ENCODE measurements at places on chromosomes 5 and 9.

GRCh38 chr5:77718934-77719610 is 57.1 kb downstream of the TBCA start:
- no peaks in the 10 kb centered on the region for H3K4me1 ChIP-seq
- no peak for DNase-seq
- no peak overlapping the region for H3K27ac ChIP-seq
- peaks cover 1% of the 10 kb centered on the region for H3K36me3 ChIP-seq

DNA sequence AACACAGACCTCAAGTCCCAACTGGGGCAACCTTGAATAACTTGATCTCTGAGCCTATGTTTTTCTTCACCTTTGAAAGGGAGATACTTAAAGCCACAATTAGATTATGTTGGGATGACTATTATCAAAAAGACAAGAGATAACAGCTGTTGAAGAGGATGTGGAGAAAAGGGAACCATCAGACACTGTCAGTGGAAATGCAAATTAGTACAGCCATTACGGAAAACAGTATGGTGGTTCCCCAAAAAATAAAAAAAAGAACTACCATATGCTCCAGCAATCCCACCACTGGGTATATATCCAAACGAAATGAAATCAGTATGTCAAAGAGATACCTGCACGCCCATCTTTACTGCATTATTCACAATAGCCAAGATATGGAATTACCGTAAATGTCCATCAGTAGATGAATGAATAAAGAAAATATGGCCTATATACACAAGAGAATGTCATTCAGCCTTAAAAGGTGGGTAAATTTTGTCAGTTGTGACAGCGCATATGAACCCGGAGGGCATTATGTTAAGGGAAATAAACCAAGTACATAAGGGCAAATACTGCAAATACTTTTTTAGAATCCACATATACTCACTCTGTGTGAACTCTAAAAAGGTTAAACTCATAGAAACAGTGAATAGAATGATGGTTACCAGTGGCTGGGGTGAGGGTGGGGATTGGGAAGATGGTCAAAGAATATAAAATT is 12.7 kb downstream of the FAT2 start:
- H3K36me3 ChIP-seq = peaks cover 32% of the 10 kb centered on the region
- no peak for DNase-seq
- H3K4me3 ChIP-seq = no peak overlapping the region
- H3K27ac ChIP-seq = peak overlapping the region; percentile 5
- peaks cover 70% of the 10 kb centered on the region for H3K4me1 ChIP-seq

GRCh38 chr5:52757527-52757926 is 30.2 kb upstream of the ITGA1 start:
- H3K4me1 ChIP-seq = no peaks in the 10 kb centered on the region
- H3K27me3 ChIP-seq = no peaks in the 10 kb centered on the region
- H3K36me3 ChIP-seq = no peaks in the 10 kb centered on the region
- no peak overlapping the region for H3K4me3 ChIP-seq

DNA sequence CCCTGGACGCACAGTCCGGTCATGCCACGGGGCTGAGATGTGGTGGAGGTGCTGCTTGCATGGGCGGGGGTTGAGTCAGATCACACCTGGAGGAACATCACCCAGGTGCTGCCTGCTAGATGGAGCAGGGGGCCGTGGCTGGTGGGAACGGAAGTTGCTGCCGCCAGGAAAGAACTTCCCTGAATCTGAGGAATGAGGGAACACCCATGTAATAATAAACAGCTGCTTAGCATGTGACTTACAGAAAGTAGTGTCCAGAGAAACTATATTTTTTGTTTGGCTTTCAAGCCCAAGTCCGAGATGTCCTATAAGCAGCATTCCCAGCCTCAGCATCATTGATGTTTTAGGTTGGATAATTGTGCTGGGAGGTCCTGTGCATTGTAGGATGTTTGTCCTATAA is 27.1 kb upstream of the FAM240B start:
- H3K27me3 ChIP-seq = peaks cover 2% of the 10 kb centered on the region
- no peaks in the 10 kb centered on the region for H3K4me1 ChIP-seq

DNA sequence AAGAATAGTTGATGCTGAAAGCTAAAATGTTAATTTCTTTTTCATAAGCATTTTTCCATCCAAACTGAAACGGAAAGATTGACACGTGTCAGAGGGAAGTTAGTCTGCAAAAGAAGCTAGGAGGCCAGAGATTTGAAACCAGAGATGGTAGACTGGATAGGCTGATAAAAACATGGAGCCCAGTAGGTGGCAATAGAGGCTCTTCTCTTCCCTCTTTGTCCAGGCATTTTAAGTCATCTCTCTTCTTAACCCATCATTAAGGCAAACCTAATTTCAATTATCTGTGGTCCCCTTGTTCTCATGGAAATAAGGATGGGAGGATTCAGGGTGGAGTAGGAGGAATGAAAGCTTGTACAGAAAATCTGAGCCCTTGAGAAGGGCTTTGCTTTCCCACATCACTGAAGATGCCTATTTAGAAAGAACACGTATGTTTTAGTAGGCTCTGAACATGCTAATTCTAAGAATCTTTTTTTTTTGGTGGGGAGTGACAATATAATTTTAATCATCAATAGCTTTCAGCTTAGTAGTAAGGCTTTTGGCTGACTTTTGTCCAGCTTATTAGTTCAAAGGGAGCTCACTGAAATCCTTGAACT is 66.6 kb downstream of the ZNF474 start:
- peaks cover 6% of the 10 kb centered on the region for H3K4me1 ChIP-seq
- H3K27ac ChIP-seq = no peak overlapping the region
- H3K36me3 ChIP-seq = no peaks in the 10 kb centered on the region
- no peak for DNase-seq
- no peak overlapping the region for H3K4me3 ChIP-seq

DNA sequence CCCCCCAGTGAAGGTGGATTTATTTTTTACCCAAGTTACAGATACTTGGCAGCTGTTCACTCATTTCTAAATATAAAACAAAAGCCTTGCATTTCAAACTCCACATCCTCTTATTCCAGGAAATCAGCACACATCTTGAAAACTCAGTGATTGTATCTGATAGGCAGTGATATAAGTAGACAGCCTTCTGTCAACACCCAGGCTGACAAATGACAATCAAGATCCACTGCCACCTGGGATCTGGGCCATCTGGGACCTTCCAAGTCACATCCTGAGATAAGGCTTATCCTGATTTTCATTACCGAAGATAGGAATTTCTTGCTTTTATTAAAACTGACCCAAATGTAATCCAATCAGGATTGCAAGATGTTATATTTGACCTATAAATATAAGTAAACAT is 201.3 kb upstream of the PUM3 start:
- H3K36me3 ChIP-seq = no peaks in the 10 kb centered on the region
- no peak overlapping the region for H3K4me3 ChIP-seq
- no peak overlapping the region for H3K27ac ChIP-seq

DNA sequence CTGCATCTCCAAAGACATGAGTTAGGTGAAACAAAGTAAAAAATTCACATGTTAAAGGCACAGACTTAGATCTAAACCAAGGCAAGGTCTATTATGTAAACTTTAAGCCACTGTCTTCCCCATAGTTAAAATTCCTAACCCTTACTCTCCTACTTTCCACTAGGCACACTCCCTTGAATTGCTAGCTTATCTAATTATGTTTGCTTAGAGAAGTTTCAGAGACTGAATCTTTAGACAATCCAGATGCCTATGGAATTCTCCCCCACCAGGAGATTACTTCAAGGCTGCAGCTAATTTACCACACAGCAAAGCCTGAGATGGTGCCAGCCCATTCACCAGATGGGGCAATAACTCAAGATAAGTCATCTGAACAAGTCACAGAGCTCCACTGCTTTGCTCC is 803.1 kb upstream of the COX7C start:
- no peaks in the 10 kb centered on the region for H3K36me3 ChIP-seq
- no peak for DNase-seq
- H3K4me3 ChIP-seq = no peak overlapping the region
- no peaks in the 10 kb centered on the region for H3K4me1 ChIP-seq
- H3K27ac ChIP-seq = no peak overlapping the region
- no peaks in the 10 kb centered on the region for H3K27me3 ChIP-seq

DNA sequence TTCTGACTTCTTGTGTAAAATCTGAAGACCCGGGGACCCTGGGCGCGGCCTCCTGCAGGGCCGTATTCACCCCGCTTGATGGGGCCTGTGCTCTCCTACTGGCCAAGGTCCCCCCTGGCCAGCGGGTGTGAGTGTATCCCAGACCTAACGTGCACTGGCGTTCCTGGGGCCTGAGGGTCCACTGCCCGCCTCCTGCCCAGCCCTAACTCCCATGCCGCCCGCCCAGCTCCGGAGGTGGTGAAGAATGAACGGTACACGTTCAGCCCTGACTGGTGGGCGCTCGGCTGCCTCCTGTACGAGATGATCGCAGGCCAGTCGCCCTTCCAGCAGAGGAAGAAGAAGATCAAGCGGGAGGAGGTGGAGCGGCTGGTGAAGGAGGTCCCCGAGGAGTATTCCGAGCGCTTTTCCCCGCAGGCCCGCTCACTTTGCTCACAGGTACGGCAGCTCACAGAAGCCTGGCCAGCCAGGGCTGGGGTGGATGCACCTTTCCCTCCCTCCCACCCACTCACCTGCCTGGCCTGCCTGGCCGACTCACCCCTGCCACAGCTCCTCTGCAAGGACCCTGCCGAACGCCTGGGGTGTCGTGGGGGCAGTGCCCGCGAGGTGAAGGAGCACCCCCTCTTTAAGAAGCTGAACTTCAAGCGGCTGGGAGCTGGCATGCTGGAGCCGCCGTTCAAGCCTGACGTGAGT is 9.5 kb downstream of the GRK6 start:
- H3K27ac ChIP-seq = no peak overlapping the region
- no peaks in the 10 kb centered on the region for H3K27me3 ChIP-seq
- no peak for DNase-seq
- H3K4me1 ChIP-seq = peaks cover 41% of the 10 kb centered on the region
- no peak overlapping the region for H3K4me3 ChIP-seq
- H3K36me3 ChIP-seq = peaks cover 54% of the 10 kb centered on the region

DNA sequence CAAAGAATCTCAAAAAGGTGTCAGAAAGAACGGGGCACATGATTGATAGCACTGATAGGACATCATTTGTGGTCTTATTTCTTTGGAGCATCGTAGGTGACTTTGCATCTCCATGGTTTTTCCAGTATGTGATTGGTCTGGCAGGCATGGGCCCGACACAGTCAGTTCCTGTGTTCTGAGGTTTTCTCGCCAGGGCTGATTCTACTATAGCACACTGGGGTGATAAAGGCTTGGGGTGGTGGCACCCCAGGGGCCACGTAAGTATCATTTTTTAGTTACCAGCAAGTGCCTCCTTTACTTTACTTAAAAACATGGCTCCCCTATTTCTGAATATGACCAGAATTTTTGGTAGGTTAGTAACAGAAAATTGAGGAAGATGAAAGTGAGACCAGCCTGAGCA is 202.7 kb downstream of the RFK start:
- H3K36me3 ChIP-seq = no peaks in the 10 kb centered on the region
- DNase-seq = no peak
- no peaks in the 10 kb centered on the region for H3K27me3 ChIP-seq
- no peaks in the 10 kb centered on the region for H3K4me1 ChIP-seq
- no peak overlapping the region for H3K27ac ChIP-seq

- no peaks in the 10 kb centered on the region for H3K27me3 ChIP-seq
- H3K4me3 ChIP-seq = no peak overlapping the region
- no peak for DNase-seq
- no peak overlapping the region for H3K27ac ChIP-seq
- no peaks in the 10 kb centered on the region for H3K4me1 ChIP-seq
Measured at GRCh38 chr9:110426052-110426709, 88.5 kb upstream of the TXNDC8 start.

DNA sequence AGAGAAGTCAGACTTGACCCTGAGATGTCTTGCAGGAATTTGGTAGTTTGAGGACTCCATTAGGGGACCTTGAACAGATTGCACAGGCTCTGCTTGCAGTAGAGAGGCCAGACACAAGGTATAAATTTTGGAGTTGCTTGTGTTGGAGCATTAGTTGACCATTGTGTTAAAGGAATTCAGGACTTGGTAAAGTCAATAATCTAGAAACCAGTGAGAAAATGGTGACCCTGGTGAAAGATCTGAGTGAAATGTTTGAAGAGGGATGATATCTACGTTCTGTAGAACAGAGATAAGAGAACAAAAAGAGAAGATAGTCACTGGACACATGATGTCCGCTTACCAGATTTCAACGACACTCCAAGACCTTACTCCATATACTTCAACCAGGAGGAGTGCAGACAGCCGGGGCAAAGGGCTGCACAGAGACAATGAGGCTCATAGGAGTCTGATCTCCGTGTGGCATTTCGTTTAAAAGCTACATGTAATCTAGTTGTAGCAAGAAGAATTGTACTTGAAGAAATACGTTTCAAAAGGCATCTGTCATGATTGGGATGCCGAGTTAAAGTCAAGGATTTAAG is 13.2 kb downstream of the DNAJC25 start:
- H3K4me1 ChIP-seq = no peaks in the 10 kb centered on the region
- H3K27me3 ChIP-seq = no peaks in the 10 kb centered on the region
- no peak for DNase-seq
- peaks cover 20% of the 10 kb centered on the region for H3K36me3 ChIP-seq

DNA sequence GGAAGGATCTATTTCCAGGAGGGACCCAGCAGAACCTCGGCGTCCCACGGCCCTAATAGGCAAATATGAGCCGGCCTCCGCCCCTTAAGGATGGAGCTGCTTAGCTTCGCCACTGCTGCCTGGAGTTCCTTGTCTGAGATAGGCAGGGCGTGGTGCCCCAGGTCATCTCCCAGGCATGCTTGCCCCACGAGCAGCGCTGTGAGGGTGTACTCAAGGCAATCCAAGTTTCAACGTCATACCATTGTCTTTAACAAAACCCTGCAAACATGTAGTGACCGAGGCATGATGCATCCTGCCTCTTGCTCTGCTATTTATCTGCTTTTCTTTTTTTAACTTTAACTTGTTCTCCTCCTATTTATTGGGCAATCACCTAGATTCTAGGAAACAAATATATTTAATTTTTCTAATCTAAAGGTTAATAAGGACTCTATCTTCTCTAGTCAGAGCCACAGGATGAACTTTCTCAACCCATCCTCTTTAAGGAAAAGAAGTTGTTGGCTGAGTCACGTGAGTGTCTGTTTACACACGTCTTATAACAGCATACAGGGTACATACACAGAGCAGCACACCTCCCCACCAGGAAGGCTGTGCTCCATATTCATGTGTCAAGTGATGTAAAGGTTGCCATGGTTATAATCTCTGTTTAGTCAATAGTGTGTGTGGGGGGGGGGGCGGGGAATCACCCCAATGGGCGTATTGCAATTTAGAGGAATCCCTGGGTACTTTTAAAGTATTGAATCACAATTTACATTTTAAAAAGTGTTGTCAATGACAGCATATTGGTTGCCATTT is 27.3 kb upstream of the ZSWIM6 start:
- no peaks in the 10 kb centered on the region for H3K27me3 ChIP-seq
- peaks cover 61% of the 10 kb centered on the region for H3K4me1 ChIP-seq
- peak overlapping the region; percentile 92 for H3K27ac ChIP-seq
- no peaks in the 10 kb centered on the region for H3K36me3 ChIP-seq
- DNase-seq = peak; percentile 96

DNA sequence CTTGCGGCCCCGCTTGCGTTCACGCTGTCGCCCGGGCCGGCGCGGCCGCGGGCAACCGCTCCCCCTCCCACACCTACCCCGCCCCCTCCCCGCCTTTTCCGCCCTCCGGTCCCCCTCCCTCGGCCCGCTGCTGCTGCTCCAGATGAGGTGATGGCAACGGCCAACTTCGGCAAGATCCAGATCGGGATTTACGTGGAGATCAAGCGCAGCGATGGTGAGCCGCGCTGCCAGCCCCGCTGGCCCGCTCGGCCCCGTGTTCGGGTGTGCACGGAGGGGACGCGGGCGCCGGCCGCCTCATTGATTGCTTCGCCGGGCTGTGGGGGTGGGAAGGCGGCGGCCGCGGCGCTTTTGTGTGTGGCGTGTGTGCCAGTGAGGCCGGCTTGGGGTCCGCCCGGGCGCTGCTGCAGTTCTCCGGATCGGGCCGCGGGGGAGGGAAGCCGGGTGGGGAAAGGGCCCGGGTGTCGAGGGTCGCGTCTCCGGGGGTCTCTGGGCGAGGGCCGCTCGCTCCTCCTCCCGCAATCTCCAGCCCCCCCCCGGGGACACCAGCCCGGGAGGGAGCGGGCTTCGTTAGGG is 403 bp downstream of the KIF2A start:
- H3K4me3 ChIP-seq = peak overlapping the region; percentile 92
- peak overlapping the region; percentile 86 for H3K27ac ChIP-seq
- DNase-seq = no peak
